HCT116 (cell line): ENCODE measurements at places on chromosomes 5 and 9. TPM values are rescaled to one million over a fixed set of nuclear protein-coding genes. Genes with fewer than 3 reads are reported as not detected.

GRCh38 chr5:154209591-154210081, 19.1 kb downstream of the GALNT10 start:
- no peak for DNase-seq

ARSI gene
- total RNA-seq = 0.07 TPM

MARCHF6 gene
- total RNA-seq = 144 TPM

DNA sequence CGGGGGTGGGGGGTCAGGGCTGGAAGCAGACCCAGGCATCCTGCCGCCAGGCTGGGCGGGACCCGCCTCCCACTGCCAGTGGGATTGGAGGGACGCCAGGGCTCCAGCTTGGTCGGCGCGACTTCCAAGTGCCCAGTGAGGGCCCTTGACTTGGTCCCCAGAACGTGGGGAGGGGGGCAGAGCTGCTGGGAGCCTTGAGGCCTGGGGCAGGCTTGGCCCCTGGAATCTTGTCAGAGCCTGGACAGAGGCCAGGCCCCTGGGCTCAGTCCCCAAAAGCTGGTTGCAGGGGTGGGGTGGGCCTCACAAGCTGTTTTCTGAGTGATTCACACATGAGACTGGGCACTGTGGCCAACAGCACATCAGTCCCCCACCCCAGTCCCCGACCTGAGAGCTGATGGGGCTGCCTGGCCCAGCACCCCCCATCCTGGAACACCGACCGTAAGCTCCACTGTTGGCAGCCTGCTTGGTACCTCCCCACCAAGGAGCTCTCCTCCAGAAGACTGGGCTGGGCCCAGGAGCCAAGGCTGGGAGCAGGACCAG, 526 bp downstream of the CLIC3 start:
- DNase-seq = no peak

NKD2 gene
- 20.4 TPM for total RNA-seq

PCDHA3 gene
- total RNA-seq = not detected

DNA sequence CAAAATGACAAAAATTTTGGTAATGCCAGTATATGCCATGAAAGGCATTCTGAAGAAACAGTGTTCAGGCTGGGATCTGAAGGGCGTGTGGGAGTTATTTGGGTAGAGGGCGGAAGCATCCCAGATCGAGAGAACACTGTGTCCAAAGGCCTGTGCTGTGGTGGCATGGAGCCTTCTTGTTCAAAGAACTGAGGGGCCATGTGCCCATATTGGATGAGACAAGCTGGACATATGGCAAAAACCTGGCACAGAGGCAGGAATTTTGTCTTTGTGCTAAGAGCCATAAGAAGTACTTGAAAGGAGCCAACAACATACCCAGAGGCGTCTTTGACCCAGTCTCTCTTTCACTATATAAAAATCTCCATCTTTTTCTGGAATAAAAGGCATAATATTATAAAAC, 128.0 kb downstream of the SYK start:
- DNase-seq = no peak
